ENCODE measurements at places on chromosomes 5 and 9.

DNA sequence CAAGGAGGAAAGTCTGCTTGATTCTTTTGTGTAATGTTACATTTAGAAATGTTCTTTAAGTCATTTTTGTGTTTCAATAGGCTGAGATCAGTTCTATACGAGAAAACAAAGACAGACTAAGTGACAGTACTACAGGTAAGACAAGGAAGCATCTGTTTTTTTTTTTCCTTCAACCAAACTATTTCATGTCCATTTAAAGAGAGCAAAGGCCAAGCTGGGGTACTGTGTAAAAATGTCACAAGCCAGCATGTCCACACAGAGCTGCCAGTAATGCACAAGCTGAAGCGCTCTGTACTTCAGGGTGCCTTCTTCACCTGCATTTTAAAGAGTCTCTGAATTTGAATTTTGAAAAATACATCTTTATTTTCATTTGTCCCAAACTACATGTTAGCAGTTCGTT is 20.2 kb upstream of the TTC23L start:
- DNase-seq, result no peak

DNA sequence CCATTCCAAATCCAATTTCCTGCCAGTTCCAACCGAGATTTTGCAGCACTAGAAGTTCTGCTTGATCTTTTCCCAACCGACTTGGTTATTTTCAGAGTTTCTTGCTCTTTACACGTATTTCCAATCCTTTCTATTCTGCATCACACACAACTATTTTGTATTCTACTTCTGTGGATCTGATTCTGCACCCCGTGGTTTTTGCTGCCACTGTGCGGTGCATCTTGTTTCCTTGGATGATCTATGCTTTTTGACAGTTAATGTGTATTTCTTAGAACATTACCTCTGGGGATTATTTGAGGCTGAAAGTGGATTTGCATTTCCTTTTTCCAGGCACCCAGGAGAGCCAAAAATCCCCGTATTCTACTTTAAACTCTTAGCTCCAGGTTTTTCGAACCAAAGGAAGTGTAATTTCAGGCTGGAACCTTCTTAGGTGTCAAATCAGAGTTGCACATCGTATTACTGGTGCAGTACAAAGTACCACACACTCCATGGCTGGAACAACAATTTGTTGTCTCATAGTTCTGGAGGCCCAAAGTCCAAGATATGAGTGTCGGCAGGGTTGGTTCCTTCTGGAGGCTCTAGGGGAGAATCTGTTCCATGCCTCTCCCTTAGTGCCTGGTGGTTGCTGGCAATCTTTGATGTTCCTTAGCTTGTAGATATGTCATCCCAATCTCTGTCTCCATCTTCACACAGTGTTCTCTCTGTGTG is 14.7 kb upstream of the SARDH start:
- DNase-seq, result no peak

GRCh38 chr5:135824541-135825041 is 9.9 kb upstream of the SLC25A48 start:
- no peak for DNase-seq

GRCh38 chr5:15283076-15283475 is 216.9 kb upstream of the FBXL7 start:
- DNase-seq, result no peak

DNA sequence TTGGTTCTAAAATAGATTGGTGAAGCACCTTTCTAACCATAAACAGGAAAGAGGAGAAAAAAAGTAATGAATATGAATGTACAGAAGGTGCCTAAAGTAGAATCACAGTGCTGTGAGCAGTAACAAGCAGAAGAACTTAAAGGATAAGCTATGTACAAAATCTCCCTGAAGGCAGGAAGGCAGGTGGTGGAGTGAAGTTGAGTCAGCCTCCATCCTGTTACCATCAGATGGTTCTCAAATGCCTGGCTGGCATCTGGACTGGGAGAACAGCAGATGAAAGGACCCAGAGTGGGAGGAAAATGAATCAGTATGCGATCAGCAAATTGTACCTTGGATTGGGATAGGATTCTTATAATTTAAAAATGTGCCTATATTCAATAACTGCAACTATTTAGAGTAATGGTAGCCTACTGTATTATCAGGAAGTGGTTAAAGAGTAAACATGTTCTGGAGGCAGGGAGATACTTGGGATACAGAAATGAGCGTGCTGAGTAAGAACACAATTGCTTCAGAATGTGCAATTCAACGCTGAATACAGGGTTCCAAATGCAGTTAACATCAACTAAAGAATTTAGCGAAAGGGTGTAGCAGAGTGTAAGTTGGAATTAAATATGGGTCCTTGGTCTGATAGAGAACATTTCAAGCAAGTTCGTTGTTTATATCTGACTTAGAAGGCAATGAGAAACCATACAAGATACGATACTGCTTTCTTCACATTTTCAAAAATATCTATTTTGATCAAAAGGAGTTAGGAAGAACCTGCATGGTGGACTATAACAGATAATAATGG is 21.1 kb upstream of the FER start:
- DNase-seq, result no peak

DNA sequence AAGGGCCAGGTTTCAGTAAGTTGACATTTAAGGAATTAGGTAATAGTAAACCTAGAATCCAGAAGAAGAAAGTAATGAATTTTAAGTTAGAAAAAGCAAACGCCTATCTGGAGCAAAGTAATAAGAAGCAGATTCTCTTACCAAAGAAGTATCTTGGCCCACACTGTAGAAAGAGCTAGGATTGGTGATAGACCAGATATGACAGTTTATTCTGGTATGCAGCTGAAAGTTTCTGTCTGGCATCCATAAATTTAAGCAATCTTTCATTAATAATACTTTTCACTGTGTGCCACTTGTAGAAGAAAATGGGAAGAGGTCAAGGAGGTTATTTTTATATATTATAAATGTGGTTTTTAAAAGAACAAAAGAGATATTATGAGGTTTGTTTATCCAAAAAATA is 3.0 kb downstream of the RECK start:
- no peak for DNase-seq

Measured in progenitor cell of endocrine pancreas (in vitro differentiated cells).